ENCODE measurements at places on chromosomes 16 and 17.

DNA sequence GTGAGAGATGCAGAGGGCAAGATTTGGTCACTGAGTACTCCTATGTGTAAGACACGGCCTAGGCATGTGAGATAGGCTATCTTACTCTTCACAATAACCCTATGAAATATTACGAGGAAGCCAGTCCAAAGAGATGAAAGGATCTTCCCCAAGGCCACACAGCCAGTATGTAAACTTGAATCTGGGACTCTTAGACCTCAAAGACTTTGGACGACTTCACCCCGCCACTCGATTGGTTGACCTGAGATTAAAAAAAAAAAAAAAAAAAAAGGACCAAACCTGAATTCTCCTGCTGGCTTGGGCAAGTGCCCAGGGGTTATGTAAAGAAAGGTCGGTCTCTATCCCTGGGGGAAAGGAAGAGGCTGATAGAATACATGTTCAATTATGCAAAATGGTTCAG, 33.1 kb downstream of the PIPOX start:
- peaks cover 62% of the 10 kb centered on the region for H3K4me1 ChIP-seq
- no peak overlapping the region for H3K4me3 ChIP-seq
- H3K27ac ChIP-seq: no peak overlapping the region
- no peak for DNase-seq

DNA sequence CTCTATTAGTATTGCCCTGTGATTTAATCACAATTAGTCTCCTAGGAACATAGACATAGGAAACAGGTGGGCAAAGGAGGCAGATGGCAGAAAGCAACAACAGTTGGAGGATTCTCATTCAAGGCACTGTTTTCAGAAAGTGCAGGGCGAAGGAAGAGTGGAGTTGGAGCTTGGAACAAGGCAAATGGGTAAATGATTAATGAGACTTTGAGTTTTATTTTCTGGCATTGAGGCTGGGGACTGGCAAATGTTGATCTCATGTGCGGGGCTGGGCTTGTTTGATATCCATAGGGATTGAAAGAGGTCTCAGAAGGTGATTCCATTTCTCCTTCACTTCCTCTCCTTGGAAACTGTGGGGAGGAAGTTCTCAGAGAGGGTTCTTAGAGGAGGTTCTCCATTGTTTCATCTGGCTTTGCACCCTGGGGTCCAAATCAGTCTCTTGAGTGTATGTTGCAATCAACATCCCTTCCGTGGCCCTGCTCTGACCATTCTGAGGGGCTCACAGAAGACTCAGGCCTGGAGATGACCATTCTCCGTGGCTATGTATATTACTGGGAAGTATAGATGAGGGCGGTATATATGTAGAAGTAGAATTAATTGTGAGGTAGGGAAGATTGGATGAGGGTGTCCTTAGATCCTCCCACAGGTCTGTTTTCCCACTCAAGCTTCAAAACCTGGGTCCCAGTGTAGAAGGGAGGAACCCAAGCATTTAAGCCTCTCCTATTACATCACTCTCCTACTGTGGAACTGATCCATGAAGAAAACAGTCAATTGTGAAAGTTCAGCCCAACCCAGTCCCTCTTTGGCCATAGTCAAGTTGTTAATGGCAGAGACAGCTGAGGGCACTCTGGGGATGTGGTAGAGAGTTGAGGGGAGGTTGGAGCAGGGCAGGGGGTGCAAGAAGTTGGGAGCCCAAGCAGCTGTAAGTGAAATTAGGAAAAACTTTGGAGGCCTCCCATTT, 36.5 kb upstream of the SRSF1 start:
- H3K4me1 ChIP-seq: peaks cover 18% of the 10 kb centered on the region
- peaks cover 26% of the 10 kb centered on the region for H3K27me3 ChIP-seq
- no peak for DNase-seq

DNA sequence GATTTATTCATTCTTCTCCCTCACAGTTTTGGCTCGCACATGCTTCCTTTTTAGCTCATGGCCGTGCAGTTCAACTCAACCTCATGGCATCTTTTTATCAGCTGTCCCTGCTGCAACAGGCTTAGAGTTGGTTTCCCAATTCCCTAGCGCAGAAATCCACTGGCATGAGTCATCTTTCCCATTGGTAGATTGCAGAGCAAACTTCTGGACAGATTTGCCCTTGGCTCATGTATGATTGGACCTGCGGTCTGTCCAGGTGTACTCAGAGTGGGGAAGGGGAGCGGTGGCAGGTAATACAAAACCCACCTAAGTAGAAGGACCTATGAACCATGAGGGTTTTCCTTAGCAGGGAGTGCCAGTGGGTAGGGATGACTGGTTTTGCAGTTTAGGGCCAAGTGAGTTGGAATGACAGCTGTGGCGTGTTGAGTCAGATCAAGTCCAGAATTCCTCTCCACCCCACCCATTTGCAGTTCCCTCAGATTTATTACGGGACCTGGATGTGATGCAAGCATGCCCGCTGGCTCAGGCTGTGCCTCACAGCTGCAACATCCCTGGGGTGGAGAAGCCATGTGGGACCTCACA, 584.7 kb downstream of the WWOX start:
- peaks cover 23% of the 10 kb centered on the region for H3K4me1 ChIP-seq
- DNase-seq: peak; percentile 65
- H3K27me3 ChIP-seq: no peaks in the 10 kb centered on the region

GRCh38 chr17:40522250-40522960, 21.0 kb upstream of the TNS4 start:
- H3K27me3 ChIP-seq: peaks cover 12% of the 10 kb centered on the region
- no peak overlapping the region for H3K4me3 ChIP-seq
- DNase-seq: no peak
- no peaks in the 10 kb centered on the region for H3K36me3 ChIP-seq
- H3K27ac ChIP-seq: no peak overlapping the region

- H3K4me3 ChIP-seq: peak overlapping the region; percentile 75
- H3K27ac ChIP-seq: peak overlapping the region; percentile 78
- no peak for DNase-seq
These were observed 483 bp downstream of the RPA1 start for GRCh38 chr17:1830288-1830687.

GRCh38 chr17:80960797-80961452, 30.7 kb upstream of the CHMP6 start:
- H3K27ac ChIP-seq: peak overlapping the region; percentile 92
- no peak overlapping the region for H3K4me3 ChIP-seq
- DNase-seq: no peak
- peaks cover 21% of the 10 kb centered on the region for H3K36me3 ChIP-seq
- no peaks in the 10 kb centered on the region for H3K27me3 ChIP-seq
- H3K4me1 ChIP-seq: peaks cover 24% of the 10 kb centered on the region
